ENCODE measurements at places on chromosomes 7 and 10.

DNA sequence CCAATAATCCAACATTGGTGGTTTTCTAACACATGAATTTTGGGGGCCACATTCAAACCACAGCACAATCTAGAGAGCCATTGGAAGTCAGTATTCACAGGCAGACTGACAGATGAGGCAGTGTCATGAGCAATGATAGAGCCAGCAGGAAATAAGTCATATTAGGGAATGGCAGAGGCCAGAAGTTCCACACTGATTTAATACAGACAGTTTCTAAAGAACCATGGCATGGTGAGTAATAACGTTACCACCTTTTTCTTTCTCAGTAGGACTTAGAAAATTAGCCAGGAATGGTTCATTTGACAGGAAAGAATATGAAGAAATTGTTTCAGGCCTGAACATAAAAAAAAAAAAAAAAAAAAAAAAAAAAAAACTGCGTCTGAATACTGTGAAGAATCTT, 210.3 kb downstream of the GPAM start:
- DNase-seq, result no peak

DNA sequence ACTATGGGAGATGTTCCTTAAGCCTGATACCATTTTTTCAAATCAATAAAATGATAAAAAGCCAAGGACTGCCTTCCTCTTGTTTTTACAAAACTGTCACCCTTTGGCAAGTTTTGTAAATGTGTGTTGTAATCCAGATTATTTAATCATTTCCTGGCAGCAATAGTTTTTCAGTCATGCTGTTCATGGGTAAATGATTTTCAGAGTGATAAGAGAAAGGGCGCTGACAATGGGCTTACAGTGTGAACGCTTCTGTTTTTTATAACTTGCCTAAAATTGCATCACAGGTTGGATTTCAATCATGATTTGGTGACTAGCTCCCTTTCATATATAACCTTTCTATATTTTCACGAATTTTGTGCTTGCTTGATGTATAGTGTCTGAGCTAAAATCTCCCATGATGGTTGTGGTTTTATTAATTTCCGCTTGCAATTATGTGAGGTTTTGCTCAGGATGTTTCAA, 19.0 kb upstream of the DMBT1 start:
- DNase-seq, result no peak

DNA sequence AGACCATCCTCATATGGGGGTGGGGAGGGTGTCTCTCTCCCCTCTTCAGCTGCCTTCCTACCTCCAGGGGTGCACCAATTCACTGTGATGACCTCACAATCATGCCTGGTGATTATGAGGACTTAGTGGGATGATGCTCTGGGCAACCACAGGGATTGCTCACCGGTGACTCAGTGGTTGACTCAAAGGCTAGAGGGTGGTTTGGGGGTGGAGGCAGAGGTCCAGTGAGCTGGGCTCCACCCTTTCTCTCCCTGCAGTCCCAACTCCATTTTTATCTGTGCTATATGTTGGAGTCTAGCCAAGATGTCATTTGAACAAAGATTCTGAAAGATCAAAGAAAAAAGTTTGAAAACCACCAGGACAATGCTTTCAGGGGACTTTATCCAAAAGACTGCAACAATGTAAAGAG, 286.9 kb downstream of the KCNMA1 start:
- no peak for DNase-seq

GRCh38 chr10:99843310-99843709, 60.9 kb downstream of the ABCC2 start:
- no peak for DNase-seq

DNA sequence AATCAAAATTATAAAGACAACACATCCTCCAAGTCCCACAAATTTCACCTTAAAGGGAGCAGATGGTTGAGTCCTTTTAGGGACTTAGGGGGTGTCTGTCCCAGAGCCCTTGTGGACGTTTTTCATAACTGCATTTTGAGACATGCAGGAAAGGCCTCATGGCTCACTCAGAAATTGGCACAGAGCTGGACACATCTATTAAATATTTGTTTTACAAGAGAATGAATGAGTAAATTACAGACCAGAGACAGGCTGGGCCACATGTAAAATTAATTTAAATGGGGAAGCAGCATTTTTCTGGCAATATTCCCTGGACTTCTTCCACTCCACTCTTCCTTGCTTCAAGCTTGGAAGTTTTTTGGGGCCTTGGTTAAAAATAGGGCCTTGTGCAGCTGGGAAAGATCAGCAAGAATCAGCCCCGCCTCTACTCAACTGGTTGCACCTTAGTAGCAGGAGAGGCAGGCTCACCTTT, 20.0 kb downstream of the LAMB1 start:
- DNase-seq, result no peak

Data from CD4-positive, alpha-beta T cell (primary cell).